ENCODE measurements at places on chromosomes 11 and 22. TPM values are rescaled to one million over a fixed set of nuclear protein-coding genes. Genes with fewer than 3 reads are reported as not detected.

Gene SNX32
- total RNA-seq, result 2.0 TPM

GRCh38 chr11:116738975-116739374, 33.8 kb downstream of the BUD13 start:
- H3K4me1 ChIP-seq, result no peaks in the 10 kb centered on the region
- no peaks in the 10 kb centered on the region for H3K36me3 ChIP-seq
- DNase-seq, result no peak
- no peak overlapping the region for H3K4me3 ChIP-seq

- H3K4me3 ChIP-seq, result no peak overlapping the region
- no peaks in the 10 kb centered on the region for H3K27me3 ChIP-seq
- H3K27ac ChIP-seq, result no peak overlapping the region
- DNase-seq, result no peak
- no peaks in the 10 kb centered on the region for H3K4me1 ChIP-seq
Observed at GRCh38 chr11:125426818-125427528, 69.1 kb downstream of the FEZ1 start.

GRCh38 chr11:112298535-112298934, 37.9 kb upstream of the PLET1 start:
- H3K4me1 ChIP-seq, result peaks cover 28% of the 10 kb centered on the region
- no peak overlapping the region for H3K27ac ChIP-seq
- H3K36me3 ChIP-seq, result no peaks in the 10 kb centered on the region
- H3K4me3 ChIP-seq, result no peak overlapping the region
- DNase-seq, result no peak

- no peak overlapping the region for H3K27ac ChIP-seq
- no peak overlapping the region for H3K4me3 ChIP-seq
- H3K36me3 ChIP-seq, result no peaks in the 10 kb centered on the region
Observed at GRCh38 chr11:79078999-79079398, 361.8 kb downstream of the TENM4 start.

DNA sequence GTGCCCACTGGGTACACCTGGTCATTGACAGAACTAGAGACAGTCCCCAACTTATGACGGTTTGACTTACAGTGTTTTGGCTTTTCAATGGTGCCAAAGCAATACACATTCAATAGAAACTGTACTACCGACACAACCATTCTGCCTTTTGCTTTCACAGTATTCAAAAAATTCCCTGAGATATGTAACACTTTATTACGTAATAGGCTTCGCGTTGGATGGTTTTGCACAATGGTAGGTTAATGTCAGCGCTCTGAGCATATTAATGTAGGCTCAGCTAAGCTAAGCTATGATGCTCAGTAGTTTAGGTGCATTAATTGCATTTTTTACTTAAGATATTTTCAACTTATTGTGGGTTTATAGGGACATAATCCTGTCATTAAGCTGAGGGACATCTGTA, 105.1 kb upstream of the B3GAT1 start:
- H3K4me1 ChIP-seq, result no peaks in the 10 kb centered on the region
- no peak overlapping the region for H3K4me3 ChIP-seq

GRCh38 chr11:77130763-77131513, 2.9 kb downstream of the MYO7A start:
- H3K4me3 ChIP-seq, result no peak overlapping the region
- no peaks in the 10 kb centered on the region for H3K36me3 ChIP-seq
- peaks cover 8% of the 10 kb centered on the region for H3K4me1 ChIP-seq
- H3K27ac ChIP-seq, result no peak overlapping the region
- DNase-seq, result no peak
- no peaks in the 10 kb centered on the region for H3K27me3 ChIP-seq

Gene HORMAD2
- not detected for total RNA-seq

Gene SPI1
- 1.8 TPM for total RNA-seq

- H3K27me3 ChIP-seq, result peaks cover 5% of the 10 kb centered on the region
- H3K27ac ChIP-seq, result no peak overlapping the region
- H3K4me3 ChIP-seq, result no peak overlapping the region
Observed at GRCh38 chr22:24938741-24939341, 7.7 kb downstream of the LHFPL7 start.

DNA sequence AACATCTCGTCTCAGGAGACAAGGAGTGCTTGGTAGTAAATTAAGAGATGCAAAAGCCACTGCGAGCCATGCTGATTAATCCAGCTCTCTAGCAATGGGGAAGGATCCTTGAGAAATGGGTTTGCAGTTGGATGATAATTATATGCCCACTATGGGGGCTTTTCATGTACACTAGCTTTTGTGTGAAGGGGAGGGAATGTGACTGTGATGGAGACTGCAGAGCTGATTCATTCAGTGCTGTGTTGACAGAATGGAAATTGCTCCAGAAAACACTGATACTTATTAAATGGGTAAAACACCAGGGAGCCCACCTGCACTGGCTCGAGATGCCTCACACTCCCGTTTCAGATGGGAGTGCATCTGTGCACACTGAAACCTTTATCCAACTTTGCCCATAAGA, 37.0 kb upstream of the KIRREL3 start:
- H3K4me1 ChIP-seq, result no peaks in the 10 kb centered on the region
- DNase-seq, result no peak
- no peaks in the 10 kb centered on the region for H3K36me3 ChIP-seq
- no peaks in the 10 kb centered on the region for H3K27me3 ChIP-seq
- no peak overlapping the region for H3K4me3 ChIP-seq

- DNase-seq, result no peak
- no peaks in the 10 kb centered on the region for H3K27me3 ChIP-seq
- no peak overlapping the region for H3K27ac ChIP-seq
- peaks cover 38% of the 10 kb centered on the region for H3K4me1 ChIP-seq
- H3K4me3 ChIP-seq, result no peak overlapping the region
Observed at GRCh38 chr22:17214416-17215043, 4.7 kb downstream of the ADA2 start.

DNA sequence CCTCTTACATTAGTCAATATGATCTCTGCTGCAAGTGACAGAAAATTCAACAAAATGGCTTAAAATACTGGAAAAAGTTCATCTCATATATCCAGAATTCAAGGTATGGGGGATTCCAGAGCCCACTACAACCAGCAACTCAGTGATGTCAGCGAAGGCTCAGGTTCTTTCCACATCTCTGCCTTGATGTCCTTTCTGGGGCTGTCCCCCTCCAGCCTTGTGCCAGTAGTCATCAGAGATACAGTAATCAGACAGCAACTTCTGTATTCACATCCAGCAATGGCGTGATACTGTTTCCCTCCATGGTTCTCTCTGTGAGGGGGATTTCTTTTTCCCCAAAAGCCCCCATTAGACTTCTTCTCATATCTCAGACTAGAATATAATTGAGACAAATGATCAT, 103.4 kb upstream of the USP47 start:
- no peak overlapping the region for H3K27ac ChIP-seq
- H3K4me3 ChIP-seq, result no peak overlapping the region
- no peaks in the 10 kb centered on the region for H3K36me3 ChIP-seq
- no peaks in the 10 kb centered on the region for H3K27me3 ChIP-seq
- H3K4me1 ChIP-seq, result no peaks in the 10 kb centered on the region

GRCh38 chr11:57406337-57406904, 16.0 kb upstream of the PRG2 start:
- H3K36me3 ChIP-seq, result peaks cover 8% of the 10 kb centered on the region
- no peaks in the 10 kb centered on the region for H3K27me3 ChIP-seq
- no peak overlapping the region for H3K27ac ChIP-seq
- no peak for DNase-seq

GRCh38 chr11:21037850-21038249, 368.5 kb downstream of the NELL1 start:
- H3K4me3 ChIP-seq, result no peak overlapping the region
- no peaks in the 10 kb centered on the region for H3K4me1 ChIP-seq
- H3K27ac ChIP-seq, result no peak overlapping the region
- no peak for DNase-seq
- no peaks in the 10 kb centered on the region for H3K36me3 ChIP-seq

Gene USP2
- total RNA-seq, result 0.51 TPM

All from CD8-positive, alpha-beta memory T cell (primary cell).